ENCODE measurements at places on chromosomes 1 and 21.

- DNase-seq, result no peak
These were observed 106.9 kb downstream of the LTN1 start for GRCh38 chr21:28885853-28886177.

DNA sequence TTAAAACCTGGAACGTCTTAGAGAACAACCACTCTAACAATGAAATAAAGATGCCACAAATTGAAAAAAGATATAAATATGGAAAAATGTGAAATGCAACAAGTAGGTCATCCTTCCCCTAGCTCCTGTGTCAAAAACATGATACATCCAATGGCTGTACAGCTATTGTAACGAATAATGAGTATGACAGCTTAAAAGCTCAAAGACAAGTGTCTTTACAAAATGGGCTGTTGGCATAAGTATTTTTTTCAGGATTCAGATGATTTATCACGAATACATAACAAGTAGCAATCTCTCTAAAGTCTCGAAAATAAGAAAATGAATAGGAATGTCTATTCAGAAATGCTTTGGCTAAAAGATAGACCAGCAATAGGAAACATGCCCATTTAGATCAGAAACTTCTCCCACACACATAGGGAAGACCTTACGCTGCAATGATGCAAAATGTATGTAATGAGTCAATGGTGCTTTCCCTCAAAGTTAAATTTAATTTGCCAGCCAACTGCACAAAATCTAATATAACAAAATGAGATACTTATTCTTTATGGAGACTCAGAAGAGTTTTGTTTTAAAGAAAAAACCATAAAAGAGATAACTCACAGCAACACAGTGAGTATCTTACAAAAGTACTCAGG, 8.3 kb downstream of the TGFBR3 start:
- DNase-seq, result no peak

DNA sequence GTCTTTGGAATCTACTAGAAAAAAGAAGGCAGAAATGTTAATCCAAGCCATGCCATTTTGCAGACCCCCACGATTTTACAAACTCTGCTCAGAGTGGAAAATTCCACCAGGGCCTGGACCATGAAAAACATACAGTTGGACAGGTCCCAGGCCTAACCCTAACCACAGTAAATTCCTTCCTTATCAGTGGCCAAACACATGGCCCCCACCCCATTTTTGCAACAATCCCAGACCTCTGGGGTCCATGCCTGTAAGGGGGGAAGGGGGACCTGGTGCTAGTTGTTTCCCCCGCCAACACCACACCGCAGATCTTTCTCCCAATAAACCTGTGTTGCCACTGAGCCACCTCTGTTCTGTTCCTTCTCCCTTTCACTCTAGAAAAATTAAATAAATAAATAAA, 1352.7 kb downstream of the AMY1C start:
- DNase-seq, result no peak

DNA sequence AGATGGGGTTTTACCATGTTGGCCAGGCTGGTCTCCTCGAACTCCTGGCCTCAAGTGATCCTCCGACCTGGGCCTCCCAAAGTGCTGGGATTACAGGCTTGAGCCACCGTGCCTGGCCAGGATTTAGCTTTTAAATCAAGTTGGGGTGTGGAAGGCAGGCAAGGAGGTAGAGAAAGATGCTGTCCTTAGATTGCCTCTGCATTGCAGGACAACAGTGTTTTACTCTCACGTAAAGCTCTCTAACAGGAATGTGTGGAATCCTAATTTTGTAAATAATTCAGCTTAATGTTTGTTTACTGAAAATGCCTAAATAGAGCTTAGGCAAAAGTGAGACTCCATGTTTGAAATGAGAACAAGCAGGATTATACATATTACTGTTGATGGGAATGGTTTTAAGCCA, 29.5 kb upstream of the TGFB2 start:
- DNase-seq, result no peak

DNA sequence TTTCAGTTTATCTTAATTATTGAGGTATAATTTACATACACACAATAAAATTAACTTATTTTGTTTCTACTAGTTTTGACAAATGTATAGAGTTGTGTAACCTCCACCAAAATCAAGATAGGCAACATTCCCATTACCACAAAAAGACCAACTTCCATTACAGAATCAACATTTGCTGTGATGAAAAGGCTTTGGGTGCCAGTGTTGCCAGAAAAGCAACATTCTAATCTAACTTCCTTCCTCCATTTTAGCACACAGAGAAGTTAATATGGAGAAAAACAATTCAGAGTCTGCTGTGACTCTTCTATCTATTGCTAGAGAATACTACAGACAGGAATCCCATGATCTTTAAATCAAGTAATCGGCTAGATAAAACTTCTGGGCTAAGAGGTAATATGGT, 245.3 kb downstream of the RERE start:
- DNase-seq, result no peak

GRCh38 chr1:32939655-32940371, 24.8 kb downstream of the RNF19B start:
- no peak for DNase-seq

- DNase-seq, result no peak
These were observed 15.6 kb downstream of the HLX start for GRCh38 chr1:220894924-220895256.

GRCh38 chr1:244021427-244021826, 29.7 kb upstream of the ZBTB18 start:
- DNase-seq, result no peak

GRCh38 chr1:35178874-35179380, 14.0 kb downstream of the SFPQ start:
- no peak for DNase-seq

DNA sequence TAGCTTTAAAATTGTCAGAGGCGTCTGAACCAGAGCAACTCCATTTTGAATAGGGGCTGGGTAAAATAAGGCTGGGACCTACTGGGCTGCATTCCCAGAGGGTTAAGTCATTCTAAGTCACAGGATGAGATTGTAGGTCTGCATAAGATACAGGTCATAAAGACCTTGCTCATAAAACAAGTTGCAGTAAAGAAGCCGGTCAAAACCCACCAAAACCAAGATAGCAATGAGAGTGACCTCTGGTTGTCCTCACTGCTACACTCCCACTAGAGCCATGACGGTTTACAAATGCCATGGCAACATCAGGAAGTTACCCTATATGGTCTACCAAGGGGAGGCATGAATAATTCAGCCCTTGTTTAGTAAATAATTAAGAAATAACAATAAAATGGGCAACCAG, 143.6 kb downstream of the GABPA start:
- no peak for DNase-seq

GRCh38 chr21:44628707-44629391, 2.0 kb downstream of the KRTAP10-9 start:
- no peak for DNase-seq

DNA sequence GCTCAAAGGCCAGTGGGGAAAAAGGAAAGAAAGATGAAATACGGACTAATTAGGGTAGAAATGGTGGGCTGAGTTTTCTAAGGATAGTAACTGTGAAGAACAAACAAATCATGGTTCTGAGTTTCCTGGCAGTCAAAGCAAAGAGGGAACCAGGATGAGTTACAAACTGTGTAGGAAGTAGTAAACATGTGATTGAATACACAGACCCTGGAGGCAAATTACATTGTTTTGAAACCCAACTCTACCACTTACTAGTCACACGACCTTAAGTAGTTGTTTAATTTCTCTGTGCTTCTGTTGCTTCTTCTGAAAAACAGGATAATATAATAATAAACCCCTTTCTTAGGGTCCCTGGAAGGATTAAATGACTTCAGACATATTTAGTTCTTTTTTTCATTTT, 11.2 kb upstream of the LUZP1 start:
- no peak for DNase-seq

DNA sequence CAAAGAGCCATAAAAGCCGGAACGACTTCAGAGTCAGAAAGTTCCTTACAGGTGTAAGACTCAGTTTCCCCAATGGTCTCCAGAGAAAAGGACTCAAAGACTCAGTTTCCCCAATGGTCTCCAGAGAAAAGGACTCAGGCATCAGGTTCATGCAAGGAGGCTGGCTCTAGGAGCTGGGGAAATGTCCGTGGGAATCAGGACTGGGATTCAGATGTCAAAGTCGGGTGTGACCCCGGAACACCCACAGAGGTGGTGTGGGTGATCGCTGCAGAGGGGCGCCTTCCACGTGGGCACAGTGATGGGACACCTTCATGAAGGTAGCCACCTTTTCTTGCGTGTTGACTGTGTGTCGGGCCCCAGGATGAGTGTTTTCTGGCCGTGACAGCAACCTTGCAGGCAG, 340.8 kb downstream of the NPHP4 start:
- no peak for DNase-seq

- DNase-seq, result no peak
These were observed 16.6 kb upstream of the FCAMR start for GRCh38 chr1:206986885-206987284.

- DNase-seq, result no peak
These were observed 455.1 kb downstream of the SMYD3 start for GRCh38 chr1:246051909-246052518.

DNA sequence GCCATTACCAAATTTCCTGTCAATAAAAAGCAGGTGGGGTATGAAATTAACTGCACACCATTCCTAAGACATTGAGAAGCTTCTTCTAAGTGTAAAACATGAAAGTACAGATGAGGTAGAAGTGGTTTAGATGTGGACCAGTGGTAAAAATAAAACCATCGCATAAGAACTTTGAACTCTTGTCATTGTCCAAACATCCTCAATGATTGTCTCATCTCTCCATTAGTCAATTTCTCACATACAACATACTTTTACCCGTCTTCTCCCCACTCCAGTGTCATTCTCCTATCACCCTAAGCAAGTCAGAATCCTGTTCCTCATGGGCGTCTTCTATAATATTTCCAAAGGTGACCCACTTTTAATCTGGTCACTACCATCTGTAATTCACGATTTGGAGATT, 24.3 kb upstream of the SLC19A2 start:
- no peak for DNase-seq

DNA sequence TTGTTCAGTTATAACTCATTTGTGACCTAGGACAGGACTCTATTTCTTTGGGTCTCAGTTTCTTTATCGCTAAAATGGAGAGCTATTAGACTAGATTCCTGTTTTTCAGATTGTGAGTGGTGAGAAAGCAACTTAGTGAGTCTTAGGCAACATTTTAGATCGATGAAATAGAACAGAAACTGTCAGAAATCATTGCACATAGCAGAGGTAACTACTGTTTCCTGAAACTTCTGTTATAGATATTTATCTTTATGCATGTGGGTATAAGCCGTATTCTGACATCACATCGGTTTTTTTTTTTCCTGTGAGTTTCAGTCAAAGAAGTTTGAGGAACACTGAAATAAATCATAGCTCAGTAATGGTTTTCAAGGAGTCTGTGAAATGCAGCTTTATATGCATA, 42.1 kb upstream of the DNAJC6 start:
- DNase-seq, result no peak

DNA sequence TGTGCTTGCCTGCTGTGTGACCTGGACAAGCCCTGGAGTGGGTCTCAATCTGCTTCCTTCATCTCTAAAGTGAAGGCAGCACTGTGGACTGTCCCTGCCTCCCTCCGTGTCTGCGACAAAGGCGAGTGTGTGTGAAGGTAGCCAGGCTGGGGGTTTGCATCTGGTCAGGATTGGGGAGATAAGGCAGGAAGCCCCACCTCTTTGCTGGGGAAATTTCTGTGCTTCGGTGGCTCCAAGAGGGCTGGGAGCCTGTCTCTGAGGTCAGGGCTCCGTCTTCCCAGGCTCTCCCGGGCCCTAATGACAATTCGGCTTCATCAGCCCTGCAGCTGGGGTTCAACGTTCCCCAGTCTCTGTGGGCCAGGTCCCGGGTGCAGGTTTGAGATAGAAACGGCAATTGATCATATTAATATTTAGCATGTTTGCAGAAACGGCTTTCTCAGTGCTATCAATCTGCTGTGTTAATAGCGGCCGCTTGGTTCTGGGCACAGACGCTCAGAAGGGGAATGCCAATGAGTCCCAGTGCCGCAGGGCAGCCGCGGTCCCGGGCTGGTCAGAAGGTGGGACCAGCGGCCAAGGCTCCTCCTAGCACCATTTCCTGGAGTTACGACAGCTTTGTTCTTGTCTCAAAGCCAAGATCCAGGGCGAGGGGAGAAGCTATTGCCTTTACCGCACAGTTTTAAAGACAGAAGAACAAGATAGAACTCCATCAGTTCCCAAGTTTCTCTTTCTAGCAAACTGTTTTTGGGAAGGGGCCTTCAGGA, 105.7 kb downstream of the PRDM16 start:
- DNase-seq, result no peak

DNA sequence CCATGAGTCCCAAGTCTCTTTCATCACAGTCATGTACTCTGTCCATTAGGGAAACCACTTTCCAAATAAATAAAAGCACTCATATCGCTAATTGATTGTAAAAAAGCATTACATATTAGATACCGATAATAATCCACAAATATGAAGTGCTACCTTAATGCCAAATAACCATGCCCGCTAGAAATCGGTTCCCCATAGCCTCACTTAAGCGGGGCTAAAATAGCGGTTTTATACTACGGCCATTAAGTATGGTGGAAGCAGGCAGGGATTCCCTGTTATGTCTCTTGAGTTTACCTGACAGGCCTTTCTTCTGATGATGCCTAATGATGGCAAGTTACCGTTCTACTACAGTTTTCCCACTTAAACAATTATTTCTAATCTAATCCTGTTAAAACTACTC, 3.9 kb downstream of the ELK4 start:
- DNase-seq, result no peak

- DNase-seq, result no peak
These were observed 8.9 kb downstream of the BACE2 start for GRCh38 chr21:41176846-41177245.

DNA sequence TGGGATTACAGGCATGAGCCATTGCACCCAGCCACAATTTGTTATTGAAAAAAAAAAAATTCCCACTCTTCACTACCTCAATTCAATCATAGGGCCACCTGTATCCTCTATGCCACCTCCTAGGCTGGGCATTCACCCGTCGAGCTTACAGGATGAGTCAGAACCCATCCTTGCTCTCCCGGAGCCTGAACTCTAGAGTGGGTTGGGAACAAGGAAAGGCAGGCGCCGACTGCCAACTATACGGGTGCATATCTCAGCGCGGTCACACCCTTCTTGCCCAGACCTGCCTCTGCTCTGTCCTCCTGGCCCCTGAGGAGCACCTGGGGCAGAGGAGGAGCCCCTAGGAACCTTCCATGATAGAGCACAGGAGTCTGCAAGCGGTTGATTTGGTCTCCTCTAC, 21.4 kb upstream of the LBR start:
- no peak for DNase-seq

DNA sequence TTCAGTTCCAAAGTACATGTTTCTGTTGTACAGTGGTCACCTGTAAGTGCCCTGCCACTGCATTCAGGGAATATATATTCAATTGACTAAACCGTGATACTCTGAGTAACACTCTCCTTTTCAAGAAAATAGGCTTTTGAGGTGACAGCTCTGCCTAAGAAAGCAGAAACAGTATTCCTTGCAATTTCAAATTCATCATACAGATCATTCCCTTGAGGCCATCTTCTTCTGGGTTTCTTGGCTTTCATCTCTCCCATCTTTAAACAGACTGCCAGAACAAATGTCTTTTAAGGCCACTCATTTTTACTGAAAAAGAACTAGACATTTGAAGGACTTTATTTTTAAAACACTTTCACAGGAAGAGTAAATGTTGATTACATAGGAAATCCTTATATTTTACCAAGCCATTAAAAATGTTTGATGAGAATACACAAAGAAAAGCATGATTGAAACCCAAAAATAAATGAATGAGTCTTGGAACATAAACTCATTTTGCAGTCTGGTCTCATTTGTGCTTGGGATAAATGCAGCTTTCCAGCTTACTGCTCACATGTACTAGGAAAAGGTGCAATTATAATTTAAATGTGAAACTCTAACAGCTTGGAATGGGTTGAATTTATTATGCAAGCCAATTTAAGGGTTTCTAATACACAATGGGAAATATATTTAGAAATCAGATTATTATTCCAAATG, 34.7 kb downstream of the PLPPR5 start:
- no peak for DNase-seq

All from natural killer cell (primary cell).